ENCODE measurements at places on chromosomes 3 and 15.
A peak's percentile ranks its signal among the peaks of the same experiment; 100 is the strongest.

DNA sequence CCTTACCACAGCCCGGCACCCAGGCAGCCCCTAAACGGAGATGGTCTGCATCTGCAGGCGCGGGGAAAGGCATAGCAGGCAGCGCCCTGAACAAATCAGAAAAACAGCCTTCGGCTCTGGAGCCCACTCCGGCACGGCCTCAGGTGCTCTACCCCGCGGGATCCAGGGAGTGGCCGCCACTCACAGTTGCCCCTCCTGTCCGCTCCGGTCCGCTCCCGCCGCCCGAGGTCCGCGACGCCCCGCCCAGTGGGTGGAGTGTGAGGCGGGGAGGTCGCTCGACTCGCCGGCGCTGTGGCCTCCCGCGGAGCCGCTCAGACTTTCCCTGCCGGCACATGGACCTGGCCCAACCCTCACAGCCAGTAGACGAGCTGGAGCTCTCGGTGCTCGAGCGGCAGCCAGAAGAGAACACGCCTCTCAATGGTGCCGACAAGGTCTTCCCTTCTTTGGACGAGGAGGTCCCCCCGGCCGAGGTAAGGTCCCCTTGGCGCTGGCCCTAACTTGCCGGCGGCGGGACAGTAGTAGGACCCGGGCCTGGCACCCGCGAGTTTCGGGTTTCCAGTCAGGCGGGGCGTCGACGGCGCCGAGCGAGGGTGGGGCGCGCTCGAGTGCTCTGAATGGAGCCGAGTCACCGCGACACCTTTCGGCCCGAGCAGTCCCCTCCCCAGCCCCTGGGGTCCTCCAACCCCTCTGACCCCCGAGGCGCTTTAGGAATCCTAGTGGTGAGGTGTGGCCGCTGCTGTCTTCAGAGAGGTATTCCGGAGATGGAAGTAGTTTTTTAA lies at the start of gene C3orf52:
Gene C3orf52, plus strand, starts transcription at position 314 of the 779 bp plus-strand sequence. Its CDS starts 19 bp downstream, at position 333.
- DNase-seq = peak; percentile 93

GRCh38 chr3:74033381-74033780 lies 408.6 kb upstream of the PDZRN3 start:
- DNase-seq = no peak

- no peak for DNase-seq
Measured at GRCh38 chr3:33039628-33040027, 57.3 kb downstream of the GLB1 start.

- DNase-seq = peak; percentile 86
Measured at GRCh38 chr15:40379853-40380252, 2.7 kb upstream of the KNSTRN start.

DNA sequence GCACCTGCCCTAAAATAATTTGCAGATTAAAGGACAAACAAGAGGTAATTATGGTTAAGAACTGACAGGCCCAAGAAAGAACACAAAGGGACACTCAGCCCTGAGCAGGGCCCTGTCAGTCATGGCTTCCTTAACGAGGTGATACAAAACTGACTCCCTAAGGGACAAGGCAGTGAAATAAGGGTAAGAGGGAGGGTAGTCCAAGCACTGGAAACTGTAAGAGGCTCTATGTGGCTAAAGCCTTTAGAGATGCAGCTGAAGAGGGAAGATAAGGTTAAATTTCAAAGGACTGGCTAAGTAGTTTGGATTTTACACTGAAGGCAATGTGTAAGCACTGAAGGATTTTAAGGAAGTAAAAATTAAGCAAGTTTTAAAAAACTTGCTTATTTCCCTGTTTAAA lies 3.9 kb downstream of the ATR start:
- DNase-seq = no peak

All from kidney tubule cell (primary cell).